NCI-H226 (cell line): ENCODE measurements at places on chromosomes 12 and 14.

- DNase-seq: no peak
Observed at GRCh38 chr12:12228402-12228801, 38.4 kb downstream of the LRP6 start.

DNA sequence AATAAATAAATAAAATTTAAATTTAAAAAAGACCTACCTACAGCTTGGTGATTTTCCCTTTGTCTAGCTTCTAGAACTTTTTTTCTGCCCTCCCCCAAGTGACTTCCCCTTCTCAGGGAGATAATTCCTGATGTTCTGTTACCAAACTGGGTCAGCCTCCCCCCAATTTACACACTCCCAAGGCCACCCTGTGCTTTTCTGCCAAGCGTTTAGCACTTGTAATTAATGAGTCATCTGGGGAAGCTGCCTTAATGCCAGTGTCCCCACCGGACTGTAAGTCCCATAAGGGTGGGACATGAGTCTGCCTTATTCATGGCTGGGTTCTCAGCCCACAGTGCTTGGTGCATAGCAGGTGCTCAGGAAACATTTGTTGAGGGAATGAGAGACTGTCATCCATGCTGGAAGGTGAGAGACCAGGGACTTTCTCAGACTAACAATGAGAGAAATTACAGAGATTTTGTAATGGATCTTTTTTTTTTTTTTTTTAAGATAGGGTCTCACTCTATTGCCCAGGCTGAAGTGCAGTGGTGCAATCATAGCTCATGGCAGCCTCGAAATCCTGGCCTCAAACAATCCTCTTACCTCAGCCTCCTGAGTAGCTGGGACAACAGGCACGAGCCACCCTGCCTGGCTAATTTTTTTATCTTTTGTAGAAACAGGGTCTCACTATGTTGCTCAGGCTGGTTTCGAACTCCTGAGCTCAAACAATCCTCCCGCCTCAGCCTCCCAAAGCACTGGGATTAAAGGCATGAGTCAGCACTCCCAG, 106.8 kb downstream of the PHETA1 start:
- DNase-seq: no peak

DNA sequence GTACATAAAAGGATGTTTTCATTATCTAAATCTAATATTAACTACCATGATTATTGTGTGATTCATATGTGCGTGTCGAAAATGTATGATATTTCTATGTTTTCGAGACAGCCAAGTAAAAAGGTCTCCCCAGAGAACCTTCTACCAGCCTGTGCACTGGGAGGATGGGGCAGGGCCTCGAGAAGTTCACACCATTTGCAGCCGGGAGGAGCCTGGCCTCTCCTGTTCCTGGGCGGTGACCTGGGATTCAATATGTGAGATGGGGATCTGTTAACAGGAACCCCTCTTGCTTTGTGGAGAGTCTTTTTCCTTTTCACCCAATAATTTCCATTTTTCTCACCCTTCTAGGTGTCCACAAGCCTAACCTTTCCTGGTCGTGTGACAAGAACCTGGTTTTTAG, 189.3 kb downstream of the IPO8 start:
- DNase-seq: no peak

DNA sequence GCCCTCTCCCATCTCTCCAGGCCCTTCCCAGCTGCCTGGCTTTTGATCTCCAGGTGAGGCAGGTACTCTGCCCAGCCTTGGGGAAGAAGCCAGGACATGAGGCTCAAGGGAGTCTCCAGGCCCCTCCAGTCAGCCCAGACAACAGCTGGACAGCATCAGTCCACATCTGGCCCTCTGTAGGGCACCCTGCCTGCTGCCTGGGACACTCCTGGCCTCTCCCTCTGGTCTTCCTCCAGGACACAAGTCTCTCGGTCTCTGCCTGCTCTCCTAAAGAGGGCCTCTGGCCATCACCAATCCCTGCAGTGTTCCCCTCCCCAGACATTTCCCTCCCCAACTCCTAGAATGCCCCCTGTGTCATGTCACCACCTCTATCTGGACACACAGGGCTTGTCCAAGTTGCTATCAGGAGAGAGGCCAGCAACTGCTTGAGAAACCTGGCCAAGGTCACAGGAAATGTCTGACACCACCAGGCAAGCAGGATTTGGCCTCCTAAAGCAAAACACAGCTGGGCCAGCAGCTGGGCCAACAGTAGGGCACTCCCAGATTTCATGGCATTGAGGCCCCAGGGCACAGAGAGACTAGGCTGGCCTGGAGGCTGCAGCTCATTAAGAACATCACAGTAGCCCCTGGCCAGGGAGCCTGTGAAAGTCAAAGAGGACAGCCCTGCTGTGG, 29.0 kb downstream of the LTBP2 start:
- DNase-seq: no peak

DNA sequence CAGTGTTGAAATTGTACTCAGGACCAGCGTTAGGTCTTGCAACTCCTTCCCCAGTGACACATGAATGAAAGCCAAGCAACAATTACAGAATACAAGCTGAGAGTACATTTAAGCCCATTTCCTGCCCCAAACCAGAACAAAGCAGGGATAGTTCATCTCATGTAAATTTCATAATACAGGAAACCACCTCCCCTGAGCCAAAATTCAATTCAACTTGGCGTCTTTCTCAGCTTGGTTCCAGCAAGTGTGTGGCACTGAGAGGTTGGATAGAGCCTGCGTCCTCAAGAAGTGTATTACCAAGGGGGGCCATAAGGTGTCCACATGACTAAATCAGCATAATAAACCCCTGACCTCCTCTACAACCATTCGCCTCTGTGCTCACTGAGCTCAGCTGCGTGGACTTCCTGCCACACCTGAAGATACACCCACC, 278.9 kb upstream of the CRY1 start:
- no peak for DNase-seq

GRCh38 chr12:4545195-4545594, 6.5 kb downstream of the RAD51AP1 start:
- DNase-seq: no peak

DNA sequence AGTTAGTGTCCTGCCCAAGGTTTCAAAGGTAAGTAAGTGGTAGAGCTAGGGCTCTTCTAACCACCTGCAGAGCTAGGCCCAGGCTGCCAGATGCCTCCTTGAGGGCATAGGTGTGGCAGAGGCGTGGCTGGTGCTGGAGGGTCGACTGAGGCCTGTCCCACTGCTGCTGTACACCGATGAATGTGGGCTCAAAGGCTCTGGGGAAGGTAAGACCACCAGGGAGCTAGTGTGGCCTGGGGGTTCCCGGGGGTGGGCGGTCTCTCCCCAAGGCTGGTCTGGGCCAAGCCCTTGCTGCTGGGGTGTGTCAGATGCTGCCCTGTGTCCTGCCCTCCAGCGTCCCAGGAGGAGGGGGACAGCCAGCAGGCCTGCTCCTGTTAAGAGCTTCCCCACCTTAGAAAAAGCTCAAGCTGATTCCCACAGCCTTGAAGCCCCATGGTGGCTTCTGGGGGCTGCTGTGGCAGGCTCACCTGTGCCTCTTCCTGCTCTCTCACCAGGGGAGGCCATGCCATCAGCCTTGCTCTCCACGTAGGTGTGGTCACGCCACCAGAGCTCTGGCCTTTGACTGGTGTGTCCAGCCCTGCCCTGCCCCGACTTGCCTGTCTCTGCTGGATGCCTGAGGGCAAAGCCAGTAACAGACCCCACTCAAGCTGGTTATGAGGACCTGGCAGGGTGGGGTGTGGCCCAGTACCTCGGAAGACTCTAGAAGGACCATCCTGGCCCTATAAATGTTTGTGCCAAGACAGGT, 36.8 kb downstream of the SH2B3 start:
- DNase-seq: no peak

DNA sequence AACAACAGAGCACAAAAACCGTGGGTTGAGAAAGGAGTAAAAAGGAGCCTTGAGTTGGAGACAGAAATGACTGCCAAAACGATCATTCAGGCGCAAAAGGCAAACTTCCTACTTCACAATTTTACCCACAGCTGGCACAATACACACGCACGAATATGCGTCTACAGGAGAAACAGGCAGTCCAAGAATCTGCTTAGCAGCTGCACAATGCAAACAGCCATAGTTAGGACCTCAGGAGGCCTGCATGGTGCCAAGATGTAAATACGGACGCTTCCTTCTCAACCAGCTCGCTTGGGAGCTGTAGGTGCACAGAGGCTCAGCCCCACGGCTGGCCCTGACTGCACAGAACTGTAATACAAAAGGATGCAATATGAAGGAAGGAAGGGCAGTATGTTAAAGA, 250.1 kb upstream of the CAND1 start:
- no peak for DNase-seq

DNA sequence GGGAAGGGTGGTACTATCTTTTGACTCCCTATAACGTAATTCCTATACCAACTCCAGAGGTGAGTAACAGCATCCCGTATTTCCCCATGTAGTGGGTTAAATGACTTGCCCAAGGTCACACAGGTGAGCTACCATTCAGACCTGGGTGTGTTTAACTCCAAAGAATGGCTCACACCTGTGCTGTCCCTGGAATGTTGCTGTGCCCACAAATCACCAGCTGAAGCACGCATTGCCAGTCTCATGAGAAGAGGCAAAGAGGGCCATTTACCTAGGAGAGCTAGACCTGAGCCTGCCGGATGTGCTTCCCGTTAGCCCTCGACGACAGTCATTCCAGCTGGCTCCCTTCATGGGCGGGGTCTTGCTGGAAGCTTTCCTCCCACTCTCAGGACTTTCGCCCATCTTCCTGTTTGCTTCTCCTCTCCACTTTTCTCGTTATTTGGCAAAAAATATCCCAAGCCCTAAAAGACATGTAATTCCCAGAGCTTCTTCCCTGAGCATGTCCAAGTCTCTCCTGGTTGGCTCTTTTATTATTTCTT, 106.6 kb upstream of the VASH1 start:
- DNase-seq: no peak

GRCh38 chr14:64915797-64916196, 1.5 kb downstream of the CHURC1 start:
- DNase-seq: no peak

DNA sequence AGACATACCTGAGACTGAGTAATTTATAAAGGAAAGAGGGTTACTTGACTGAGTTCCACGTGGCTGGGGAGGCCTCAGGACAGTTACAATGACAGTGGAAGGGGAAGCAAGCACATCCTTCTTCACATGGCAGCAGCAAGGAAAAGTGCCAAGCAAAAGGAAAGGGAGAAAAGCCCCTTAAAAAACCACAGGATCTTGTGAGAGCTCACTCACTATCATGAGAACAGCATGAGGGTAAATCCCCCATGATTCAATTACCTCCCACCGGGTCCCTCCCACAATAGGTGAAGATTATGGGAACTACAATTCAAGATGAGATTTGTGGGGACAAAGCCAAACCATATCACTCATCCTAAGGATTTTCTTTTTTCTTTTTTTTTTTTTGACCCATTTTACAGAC, 177.8 kb upstream of the EEA1 start:
- DNase-seq: no peak

GRCh38 chr14:94548131-94548998, 12.9 kb upstream of the SERPINA4 start:
- DNase-seq: no peak

DNA sequence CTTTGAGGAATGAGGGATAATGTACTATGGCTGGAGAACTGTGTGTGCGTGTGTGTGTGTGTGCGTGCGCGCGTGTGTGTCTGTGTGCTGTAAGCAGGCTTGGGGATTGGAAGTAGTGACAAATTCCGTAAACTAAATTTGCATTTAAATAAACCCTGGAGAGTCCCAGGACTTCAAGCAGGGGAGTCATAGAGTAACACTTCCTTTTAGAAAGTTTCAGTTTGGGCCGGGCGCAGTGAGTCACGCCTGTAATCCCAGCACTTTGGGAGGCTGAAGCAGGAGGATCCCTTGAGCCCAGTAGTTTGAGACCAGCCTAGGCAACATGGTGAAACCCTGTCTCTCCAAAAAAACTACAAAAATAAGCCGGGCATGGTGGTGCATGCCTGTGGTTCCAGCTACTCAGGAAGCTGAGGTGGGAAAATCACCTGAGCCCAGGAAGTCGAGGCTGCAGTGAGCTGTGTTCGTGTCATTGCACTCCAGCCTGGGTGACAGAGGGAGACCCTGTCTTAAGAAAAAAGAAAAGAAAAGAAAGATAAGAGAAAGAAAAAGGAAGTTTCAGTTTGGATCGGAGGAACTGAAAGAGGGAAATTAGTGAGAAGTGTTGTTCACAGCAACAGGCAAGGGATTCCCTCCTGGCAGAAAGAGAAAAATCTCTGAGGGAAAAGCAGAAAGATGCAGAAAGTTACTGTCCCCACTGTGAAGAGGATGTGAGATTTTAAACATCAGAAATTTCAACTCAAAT, 222.7 kb upstream of the SOX5 start:
- DNase-seq: no peak

GRCh38 chr12:63301311-63301710, 150.3 kb upstream of the AVPR1A start:
- DNase-seq: no peak
